Activated T-helper 1 cell treated with anti-CD3 and anti-CD28 coated beads, Interleukin-2, amount 50 U/mL, for 16 hours (primary cell): ENCODE measurements at places on chromosomes 2 and 18.

- no peak for DNase-seq
Observed at GRCh38 chr2:101569886-101570520, 95.1 kb upstream of the RFX8 start.

DNA sequence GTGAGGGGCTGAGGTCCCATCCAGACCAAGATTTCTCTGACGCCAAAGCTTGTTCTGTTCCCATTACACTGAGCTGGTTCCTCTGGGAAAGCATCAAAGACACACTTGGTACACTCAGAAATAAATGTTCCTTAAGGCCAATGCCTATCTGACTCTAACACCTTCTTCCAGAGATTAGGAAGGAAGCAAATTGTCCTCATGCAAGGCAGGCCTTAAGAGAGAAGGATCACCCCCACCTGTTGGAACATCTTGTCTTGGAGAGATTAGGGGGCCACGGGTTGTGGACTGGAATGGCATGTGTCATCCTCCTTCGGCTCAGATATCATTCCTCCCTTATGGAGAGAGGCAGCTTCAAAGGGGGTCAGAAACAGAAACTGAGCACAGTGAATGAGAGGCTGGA, 100.2 kb downstream of the ANKRD44 start:
- DNase-seq, result no peak

GRCh38 chr2:223297788-223298187, 245.8 kb downstream of the KCNE4 start:
- DNase-seq, result no peak

DNA sequence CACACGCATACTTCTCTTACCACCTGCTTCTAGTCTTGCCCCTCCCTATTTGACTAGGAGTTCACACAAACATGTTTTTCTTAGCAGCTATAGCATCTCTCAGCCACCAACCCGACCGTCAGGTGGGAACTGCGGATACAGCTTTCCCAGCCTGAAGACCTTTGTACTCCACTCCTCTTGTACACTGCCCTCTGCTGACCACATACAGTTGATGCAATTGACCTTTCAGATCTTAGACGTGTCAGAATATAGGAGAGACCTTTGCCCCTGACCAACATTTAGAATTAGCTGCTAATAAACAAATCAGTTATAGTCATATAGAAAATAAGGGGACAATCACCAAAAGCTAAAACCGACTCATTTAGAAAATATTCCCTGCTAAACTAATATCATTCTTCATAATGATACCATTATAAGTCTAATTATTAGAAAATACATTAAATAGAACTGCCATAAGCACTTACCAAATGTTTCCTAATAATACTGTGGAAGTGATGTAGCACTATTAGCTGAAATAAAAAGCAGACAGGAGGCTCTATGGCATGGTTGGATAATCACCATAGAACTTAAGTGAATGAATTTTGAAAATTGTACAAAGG, 208.4 kb downstream of the RAD51AP2 start:
- no peak for DNase-seq

DNA sequence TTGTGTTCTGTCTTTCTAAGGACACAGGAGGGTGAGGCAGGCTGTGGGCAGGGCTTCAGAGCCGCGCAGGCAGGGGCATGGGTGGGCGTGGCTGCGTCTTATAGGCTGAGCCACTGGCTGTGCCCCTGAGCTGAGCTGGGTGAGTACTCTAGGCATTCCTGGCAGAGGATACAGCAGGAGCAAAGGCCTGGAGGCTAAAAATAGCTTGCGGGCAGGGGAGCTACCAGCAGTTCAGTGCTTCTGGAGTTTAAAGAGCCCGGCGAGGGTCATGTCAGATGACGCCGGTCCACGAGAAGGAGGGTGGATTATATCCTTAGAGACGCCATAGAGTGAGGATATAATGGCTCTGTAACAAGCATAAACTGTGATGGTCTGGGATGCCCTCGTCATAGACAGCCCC, 31.5 kb upstream of the PDIA6 start:
- DNase-seq, result no peak

GRCh38 chr18:58966005-58966677, 101.5 kb downstream of the ZNF532 start:
- DNase-seq, result no peak

- DNase-seq, result no peak
Observed at GRCh38 chr2:222572751-222573174, 83.1 kb downstream of the FARSB start.

- no peak for DNase-seq
Observed at GRCh38 chr2:95039363-95039762, 13.9 kb downstream of the MAL start.

DNA sequence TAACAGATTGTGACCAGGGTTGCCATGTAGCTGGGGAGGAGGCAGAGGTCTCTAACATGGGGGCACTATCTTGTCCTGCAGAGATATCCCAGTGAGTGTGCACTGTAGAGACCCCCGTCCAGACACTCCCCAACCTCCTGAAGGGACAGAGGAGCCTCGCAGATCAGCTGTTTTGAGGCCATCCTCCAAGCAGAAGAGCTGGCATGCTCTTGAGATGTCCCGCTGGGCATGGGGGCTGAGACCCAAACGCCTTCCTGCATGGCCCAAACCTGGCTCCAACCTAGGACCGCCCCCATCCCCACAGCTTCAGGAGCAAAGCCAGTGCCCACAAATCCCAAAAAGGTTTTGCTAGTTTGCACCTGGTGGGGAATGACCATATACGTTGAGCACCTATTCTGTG, 2.7 kb upstream of the SLC66A3 start:
- no peak for DNase-seq

- DNase-seq, result no peak
Observed at GRCh38 chr2:21379140-21379539, 255.4 kb downstream of the TDRD15 start.

GRCh38 chr2:111661286-111661940, 222.6 kb downstream of the ANAPC1 start:
- no peak for DNase-seq

DNA sequence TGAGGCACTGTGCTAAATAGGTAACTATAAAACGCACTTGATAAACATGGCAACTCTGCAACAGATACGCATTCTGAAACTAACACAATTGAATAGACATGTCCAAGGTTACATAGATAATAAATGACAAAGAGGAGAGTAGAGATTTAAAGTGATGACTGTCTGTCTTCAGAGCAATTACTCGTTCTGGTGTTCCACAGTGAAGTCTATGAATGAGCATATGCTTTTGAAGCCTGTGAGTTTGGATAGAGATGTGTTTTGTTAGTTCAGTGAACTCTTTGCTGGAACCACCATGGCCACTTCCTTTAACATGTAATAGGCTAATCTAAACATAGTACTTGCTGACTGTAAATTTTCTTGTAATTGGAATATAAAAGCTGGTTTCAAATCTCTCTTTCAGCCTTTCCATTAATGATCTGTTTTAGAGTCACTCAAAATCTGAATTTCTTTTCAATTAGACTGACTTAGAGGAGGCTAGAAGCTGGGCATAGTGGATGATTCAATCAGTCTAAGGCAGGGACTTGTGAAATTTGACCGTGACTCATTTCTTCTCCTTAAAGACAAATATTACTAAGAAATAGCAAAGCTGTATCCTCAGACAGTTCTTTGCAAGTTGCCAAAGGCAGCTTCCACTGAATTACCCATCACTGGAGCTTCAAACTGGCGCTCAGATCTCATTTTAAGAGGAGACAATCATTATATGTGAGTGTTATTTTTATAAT, 1130.1 kb upstream of the CELF4 start:
- no peak for DNase-seq

GRCh38 chr2:27903649-27904404, 13.3 kb downstream of the BABAM2 start:
- no peak for DNase-seq

DNA sequence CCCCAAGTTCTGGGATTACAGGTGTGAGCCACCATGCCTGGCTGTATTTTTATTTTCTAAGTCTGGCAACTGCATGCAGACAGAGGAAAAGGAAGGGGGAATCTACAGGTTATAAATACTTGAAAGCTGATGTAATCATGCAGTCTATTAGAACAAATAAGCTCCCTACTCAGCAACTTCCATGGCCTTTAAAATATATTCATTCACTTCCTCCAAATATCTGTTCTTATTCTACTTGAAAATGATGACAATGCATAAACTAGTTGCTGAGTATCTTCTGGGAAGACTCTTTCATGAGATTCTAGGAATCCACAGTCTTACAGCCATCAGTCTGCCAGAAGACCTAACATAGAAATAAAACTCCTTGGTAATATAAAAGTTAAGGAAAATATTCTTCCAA, 66.9 kb upstream of the NCKAP5 start:
- no peak for DNase-seq

DNA sequence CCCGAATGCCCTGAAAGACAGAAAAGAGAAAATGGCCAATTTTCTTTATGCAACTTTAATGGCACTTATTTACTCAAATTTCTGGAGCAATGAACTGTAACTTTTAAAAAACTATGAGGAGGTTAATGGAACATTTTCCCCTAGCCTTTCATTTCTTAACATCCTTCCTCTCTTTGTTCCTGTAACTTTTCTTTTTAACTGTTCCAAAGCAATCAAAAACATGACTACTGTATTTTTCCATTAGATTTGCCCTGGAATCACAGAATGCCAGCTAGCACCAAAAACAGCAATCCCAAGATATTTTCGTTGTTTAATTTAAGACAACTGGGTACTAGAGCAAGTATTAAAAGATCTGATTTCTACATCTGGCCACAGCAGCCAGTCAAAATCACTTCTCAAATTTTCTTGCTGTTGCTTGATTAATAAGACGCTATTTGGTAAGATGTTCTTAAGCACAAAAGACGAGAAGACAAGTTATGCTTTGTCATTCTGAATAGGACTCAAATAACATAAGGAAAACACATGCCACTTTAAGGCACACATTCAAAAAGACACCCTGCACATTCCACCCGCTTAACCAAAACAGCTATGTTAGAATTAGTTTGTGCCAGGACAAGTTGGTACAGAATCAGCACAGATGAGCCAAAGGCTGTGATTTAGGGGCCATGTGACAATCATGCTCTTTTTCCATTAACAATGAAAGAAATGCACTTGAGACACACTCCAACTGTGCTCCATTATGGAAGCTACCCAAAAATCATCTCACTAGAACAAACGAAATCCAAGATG, 3.6 kb downstream of the STARD7 start:
- no peak for DNase-seq

DNA sequence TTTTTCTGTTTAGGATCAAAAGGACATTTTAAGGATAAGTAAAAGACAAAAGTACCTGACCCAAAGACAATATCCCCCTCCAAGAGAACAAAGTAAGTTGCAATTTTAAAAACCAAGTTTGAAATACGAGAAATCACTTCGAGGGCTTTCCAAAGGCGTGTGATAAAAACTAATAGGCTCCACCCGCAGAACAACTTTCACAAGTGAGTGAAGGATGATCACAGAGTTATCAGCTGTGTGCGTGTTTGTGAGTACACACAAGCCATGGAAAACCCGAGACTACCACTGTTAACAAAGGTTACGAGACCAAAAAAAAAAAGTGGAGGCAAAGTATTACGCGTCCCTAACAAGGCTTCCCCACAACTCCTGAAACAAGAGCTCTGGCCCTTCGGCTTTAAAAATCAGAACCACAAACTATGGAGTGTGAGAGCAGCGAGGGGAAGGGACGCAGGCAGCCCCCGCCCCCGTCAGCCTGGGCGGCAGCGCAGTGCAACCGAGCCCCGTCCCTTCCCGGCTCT, 719 bp downstream of the SMAD2 start:
- DNase-seq, result no peak

DNA sequence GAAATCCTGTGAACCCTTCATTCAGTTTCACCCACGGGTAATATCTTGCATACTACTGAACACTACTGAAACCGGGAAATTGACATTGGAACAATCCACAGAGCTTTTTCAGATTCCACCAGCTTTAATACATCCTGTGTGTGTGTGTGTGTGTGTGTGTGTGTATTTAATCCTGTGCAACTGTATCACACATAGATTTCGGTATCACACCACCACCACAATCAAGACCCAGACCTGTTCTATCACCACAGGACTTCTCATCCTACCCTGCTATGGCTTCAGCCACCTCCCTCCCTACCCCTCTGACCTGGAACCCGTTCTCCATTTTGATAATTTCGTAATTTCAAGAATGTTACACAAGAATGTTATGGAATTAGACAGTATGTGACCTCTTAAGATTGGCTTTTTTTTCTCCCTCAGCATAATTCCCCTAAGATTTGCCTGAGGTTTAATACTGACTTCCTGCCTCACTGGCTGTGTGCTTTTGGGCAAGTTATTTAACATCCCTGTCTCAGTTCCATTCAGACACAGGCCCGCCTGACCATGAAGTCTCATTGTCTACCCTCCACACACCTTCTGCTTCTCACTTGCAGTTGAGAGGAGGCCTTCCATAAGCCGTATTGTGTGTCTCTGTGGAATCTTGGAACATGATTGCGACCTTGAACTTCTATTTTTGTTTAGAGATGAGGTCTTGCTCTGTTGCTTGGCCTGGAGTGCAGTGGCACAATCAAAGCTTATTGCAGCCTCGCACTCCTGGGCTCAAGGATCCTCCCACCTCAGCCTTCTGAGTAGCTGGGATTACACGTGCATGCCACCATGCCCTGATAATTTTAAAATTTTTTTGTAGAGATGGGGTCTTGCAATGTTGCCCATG, 14.4 kb upstream of the TMEM131 start:
- no peak for DNase-seq

GRCh38 chr18:62781893-62782292, 66.6 kb downstream of the PHLPP1 start:
- no peak for DNase-seq

- no peak for DNase-seq
Observed at GRCh38 chr2:73069041-73069854, 2.3 kb downstream of the SFXN5 start.

GRCh38 chr18:55982992-55983391, 395.0 kb upstream of the TCF4 start:
- no peak for DNase-seq

- DNase-seq, result no peak
Observed at GRCh38 chr2:241312082-241312481, 3.4 kb downstream of the HDLBP start.

DNA sequence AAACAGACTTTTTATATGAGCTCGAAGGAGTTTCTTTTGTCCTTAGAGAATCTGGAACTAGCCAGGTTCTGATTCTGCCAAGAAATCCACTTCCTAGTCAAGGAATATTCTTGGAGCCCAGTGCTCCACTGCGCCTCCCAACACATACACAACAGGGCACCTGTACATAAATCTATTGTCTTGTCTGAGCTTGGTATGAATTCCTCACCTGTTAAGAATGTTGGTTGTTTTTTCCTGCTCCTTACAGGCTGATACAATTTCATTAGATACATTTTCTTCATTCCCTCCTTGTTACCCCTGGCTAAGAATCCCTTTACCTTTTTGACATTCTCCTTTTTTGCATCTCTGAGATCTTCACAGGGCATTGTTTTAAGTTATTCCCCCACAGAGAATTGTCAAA, 56.0 kb upstream of the FZD7 start:
- no peak for DNase-seq

GRCh38 chr2:230781130-230781797, 68.6 kb downstream of the CAB39 start:
- peak; percentile 23 for DNase-seq

DNA sequence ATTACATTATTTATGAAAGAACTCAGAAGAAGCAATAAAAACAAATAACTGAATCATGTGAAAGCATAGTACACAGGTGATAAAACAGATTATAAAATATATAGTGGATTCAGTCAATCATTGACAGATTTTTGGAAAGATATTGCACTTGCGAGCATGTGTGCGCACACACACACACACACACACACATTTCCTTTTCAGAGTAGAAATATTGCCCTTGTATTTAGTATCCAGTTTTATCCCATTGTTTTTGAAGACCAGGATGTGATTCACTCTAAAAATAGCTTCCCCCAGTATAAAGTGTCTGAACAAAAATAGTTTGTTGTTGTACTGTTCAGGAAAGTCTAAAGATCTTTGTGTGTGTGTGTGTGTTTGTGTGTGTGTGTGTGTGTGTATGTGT, 145.5 kb downstream of the CALCRL start:
- DNase-seq, result no peak
